ENCODE measurements at places on chromosomes 2 and 18.

GRCh38 chr2:173359231-173359630 lies 4.6 kb downstream of the CDCA7 start:
- DNase-seq = no peak

DNA sequence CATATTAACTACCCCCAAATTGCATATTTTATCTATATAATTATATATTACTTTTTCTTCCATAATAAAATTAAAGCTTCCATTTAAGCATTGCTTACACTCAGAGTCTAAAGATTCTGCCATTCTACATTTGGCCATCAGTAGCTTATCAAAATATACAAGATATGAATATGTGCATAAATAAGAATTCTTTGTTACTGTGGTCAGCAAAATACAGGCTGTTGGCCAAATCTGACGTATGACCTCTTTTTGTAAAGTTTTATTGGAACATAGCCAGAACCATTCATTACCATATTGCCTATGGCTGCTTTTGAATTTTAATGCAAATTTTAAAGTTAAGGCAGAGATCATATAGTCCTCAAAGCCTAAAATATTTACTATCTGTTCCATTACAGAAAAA lies 643.9 kb upstream of the VRK2 start:
- no peak for DNase-seq

- DNase-seq = no peak
Measured at GRCh38 chr2:224901121-224901676, 141.1 kb downstream of the DOCK10 start.

DNA sequence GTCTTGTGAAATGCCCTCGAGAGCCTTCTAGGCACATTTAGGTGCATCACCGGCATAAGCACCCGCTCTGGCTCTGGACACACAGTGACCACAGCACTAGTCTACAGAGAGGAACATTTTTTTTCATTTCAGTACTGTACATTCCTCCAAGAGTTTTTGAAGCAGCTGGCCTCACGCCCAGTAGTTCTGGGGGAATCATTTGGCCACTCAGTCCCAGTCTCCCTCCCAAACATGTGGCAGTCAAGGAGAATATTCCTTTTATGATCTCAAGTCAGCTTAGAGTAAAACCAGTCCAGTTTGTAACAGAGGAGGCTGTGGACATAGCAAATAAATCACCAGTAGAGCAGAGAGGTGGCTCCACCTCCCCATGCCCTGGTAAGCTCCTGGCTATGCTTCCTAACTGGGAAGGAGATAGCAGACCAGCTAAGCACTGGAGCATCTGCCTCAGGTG lies 48.1 kb downstream of the KCNE4 start:
- DNase-seq = no peak

DNA sequence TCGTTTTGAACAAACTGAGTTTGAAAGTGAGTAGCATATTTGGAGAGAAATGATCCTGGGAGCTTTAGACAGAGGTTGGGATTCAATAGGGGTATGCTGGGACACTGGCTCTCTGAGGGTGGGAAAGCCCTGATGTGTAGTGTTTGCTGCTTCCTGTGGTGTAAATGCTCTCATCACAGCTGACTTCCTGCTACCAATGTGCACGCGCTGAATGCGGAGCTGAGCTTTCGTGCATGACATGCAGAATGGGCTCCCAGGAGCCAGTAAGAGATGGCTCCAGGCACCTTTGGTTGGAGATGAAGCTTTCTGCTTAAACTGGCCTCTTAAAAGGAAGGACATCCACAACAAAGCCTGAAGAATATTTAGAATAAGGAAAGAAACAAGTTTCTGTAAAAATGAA lies 224.1 kb upstream of the CCDC150 start:
- no peak for DNase-seq

DNA sequence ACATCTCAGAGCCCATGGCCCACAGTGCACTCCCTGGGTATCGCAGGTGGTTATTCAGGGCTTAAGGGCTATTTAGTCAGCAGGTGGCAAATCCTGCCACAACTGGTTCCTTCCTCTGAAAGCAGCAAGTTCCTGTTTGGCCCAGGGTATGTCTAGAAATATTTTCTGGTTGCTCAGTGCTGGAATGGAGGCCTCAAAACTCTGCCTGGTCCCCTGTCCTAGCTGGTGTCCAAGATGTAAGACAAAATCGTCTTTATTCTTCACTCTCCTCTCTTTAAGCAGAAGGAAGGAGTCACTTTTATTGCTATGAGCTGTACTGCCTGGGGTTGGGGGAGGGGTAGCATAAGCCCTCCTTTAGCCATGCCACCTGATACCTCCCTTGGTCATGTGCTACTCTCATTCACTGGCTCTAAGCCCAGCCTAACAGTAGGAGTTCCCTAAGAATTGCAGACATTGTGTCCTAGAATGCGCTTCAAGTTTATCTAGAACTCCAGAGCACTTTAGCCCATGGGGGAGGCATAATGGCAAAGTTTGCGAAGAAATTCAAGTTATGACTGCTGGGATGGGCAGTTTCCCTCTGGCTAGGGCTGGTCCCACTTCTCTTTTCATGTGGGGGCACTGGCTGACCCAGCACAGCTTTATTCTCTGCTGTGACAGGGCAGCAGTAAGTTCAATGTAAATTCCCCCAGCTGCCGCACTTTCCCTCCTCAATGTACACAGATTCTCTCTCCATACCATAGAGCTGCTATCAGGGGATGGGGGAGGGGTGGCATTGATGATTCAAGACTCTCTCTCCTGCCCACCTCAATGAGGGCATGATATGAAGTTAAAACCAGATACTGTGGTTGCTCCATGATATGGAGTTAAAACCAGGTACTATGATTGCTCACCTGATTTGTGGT lies 27.1 kb upstream of the CWC22 start:
- DNase-seq = no peak

DNA sequence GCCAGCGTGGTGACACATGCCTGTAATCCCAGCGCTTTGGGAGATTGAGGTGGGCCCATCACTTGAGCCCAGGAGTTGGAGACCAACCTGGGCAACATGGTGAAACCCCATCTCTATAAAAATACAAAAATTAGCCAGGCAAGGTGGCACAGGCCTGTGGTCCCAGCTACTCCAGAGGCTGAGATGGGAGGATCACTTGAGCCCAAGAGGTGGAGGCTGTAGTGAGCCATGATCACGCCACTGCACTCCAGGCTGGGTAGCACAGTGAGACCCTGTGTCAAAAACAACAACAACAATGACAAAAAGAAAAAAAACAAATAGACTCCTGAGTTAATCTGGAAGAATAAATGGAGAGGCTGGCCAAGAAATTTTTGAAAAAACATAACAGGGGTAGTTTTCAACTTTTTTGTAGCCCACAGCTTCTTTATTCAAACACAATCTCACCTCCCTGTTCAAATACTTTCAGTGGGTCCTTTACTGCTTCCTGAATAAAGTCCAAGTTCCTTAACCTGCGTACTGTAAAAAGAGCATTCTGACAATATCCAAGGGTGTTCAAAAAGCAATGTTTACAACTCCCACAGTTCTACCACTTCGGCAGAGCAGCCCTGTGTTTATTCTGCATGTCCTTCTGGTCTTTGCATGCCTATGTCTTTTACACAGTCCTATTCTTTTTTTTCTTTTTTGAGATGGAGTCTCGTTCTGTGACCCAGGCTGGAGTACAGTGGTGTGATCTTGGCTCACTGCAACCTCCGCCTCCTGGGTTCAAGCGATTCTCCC lies 53.5 kb downstream of the LRRFIP1 start:
- DNase-seq = no peak

GRCh38 chr2:158207354-158207753 lies 105.7 kb downstream of the UPP2 start:
- no peak for DNase-seq

DNA sequence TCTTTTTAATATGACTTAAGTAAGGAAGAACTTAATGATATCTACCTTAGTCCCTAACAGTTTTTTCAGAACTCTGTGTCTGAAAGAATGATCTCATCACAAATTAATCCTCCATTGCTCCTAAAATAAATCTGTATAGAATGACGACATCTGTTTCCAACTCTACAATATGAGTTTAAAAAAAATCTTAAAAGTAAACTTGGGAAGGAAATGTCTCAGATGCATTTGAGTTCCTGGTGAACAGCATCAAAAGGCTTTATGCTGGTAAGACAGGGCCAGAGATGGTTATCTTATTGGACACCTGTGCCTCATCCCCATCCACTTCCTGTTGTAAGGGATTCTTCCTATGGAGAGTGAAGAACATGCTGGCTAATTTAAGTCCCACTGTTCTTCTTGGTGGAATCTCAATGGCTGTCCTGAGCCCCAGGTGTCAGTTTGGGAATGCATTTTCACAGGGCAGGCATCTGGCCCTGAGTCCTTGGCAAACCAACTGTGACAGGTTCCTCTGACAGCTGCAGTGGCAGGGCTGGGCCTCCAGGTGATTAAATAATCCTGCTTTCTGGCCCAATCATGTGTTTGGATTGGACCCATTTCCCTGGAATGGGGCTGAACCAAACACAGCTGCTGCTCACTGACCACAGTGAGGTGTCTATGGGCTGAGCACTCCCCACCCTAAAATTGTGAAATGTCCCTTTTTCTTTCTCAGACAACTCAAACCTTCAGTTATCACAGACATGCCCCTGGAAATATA lies 12.9 kb upstream of the NCKAP5 start:
- peak; percentile 89 for DNase-seq

- peak; percentile 16 for DNase-seq
Measured at GRCh38 chr2:69385443-69386151, 1.4 kb downstream of the GFPT1 start.

DNA sequence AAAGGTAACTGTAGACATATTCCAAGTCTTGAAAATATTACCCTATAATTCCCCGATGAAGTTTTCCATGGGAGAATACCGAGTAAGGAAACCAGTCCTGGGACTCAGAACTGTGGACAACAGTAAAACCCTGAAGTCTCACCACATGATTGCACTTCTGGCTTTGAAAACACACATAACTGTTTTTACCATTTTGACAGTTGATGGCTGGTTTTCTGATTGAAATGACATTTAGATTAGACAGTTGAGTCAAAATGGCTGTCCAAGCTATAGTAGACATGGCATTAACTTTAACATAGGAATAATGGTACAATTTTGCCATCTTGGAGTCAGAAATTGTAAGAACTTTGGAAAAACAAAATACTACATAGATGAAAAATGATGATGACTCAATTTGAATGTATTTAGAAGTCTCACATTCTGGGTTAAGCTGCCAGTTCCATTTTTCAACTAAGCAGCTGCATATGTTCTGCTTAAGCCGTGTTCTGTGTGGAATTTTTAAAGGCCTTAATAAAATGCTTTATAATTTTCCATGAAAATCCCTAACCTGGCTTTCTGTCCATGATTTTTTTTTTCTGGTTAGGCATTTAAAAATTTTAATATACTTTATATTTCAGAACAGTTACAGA lies 38.3 kb upstream of the WIPF1 start:
- no peak for DNase-seq

DNA sequence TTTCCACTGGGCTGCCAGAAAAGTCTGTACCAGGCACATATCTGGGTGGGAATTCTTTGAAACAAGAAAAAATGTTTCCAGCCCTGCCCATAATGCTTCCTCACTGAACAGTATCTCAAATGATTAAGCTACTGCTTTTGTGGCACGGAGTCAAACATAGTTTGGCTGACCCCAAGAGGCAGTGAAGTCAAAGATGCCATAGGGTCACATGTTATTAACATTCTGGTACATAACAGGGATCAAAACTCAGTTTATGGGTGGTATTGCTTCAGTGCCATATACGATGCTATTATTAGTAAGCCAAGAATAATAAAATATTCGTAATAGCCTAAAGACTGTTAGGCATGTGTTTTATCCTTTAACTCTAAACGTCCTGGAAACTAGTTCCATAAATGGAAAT lies 112.4 kb downstream of the FEZ2 start:
- peak; percentile 92 for DNase-seq

GRCh38 chr2:67898595-67898994 lies 164.2 kb downstream of the C1D start:
- no peak for DNase-seq

DNA sequence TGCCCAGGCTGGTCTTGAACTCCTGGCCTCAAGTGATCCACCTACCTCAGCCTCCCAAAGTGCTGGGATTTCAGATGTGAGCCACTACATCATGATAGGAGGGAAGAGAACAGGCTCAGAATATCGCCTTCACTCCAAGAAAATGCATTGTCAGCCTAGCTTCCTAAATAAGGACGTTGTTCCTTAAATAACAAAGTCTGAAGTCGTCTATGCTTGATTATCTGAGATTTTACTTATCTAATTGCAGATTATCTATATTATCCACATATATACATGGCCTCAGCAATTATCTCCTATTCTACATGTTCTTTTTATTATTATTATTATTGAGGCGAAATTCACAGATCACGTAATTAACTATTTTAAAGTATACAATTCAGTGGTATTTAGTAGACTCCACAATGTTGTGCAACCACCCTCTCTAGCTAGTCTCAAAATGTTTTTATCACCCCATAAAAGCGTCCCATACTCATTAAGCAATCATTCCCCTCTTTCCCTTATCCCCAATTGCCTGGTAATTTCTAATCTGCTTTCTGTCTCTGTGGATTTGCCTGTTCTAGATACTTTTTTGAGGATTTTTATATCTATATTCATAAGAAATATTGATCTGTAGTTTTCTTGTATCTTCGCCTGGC lies 95.1 kb upstream of the RFX8 start:
- DNase-seq = no peak

DNA sequence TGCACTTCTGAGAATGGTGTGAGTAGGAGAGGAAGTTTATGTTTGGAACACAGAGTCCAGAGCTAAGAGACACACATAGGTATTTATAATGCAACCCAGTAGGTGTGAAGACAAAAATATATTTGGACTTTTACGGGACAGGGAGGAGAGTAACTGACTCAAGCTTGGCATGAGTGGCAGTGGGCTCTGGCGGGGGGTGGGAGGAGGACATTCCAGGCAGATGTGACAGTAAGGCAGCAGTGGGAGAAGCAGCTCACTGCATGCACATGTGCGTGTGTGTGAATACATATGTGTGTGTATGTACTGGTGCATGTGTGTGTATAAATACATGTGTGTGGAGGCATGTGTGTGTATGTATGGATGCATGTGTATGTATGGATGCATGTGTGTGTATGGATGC lies 51.4 kb downstream of the DCDC2C start:
- no peak for DNase-seq

DNA sequence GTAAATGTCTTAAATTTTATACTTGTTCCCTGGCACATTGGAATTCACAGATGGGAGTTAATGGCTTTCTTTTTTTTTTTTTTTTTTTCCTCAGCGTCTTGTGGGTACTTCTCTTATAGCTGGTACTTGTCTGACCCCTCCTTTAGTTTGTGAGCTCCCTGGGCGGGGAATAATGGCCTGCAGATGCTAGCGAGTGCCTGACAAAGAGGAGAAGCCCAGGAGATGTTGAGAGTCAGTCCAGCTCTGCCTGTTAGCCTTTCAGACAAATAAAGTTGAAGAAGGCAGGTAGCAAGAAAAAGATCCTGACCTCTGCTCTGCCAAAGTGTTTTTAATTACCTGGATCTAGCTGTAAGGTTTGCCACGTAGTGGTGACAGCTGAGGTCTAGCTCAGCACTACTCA lies 6.6 kb downstream of the BCL2L11 start:
- no peak for DNase-seq

GRCh38 chr2:150487537-150488429 lies at the start of gene RND3:
TSS of gene RND3 (minus strand) at chr2:150487667. CDS start at chr2:150487417, 250 bp downstream.
- peak; percentile 98 for DNase-seq

DNA sequence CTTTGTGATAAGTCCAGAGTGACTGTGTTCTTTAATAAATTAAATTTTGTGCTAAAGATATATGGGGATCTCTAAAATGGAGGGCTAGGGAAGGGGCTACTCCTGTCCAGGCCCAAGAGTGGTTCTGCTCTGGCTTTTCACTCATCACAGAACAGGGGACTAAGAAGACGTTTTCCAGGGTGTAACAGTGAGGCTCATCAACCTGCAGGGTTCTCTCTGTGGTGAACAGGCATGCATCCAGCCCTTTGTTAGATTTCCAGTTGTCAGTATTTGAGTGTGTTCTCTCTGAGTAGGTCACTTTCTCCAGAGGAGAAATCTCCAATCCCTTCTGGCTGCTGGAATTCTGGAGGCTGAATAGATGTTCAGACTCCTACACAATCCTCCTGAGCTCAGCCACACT lies 408.9 kb downstream of the PLCL1 start:
- DNase-seq = no peak
